ENCODE measurements at places on chromosomes 6 and 20.

DNA sequence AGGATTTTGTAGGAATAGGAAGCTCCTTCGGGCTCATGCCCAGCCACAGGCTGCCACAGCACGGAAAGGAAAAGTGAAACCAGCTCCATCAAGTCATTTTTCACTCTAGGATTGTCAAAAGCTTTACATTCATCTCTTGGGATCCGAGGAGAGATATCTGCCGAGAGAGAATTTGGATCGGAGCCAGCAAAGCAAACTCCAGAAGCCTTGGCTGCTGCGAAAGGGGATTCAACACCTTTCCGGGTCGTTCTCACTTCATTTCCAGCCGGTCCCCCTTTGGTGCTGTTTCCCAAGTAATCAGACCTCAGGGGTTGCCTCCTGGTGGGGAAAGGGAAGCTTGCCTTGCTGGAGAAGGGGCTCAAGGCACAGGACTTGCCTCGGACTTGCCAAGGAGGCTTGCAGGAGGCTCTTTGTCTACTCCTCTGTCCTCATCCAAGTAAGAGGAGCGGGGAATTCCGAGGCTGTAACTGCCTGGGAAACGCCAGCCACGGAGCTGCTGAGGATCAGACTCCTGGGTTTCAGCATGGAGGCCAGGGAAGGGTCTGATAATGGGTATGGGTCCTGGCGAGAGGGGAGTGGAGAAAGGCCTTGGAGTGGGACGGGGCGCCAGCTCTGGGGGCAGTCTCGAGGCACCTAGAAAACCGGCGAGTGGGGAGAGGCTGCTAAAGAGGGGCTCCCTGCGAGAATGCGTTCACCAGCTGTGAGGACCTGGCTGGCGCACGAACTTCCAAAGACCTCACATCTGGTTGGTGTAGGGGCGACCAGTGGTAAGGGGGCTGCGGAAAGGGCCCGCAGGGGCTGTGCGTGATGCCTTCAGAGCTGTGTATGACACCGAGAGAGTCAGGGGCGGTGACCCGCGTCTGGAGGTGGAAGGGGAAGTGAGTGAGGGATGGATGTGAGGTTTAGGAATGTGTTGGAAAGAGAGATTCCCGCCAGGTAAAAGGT, 702 bp downstream of the ETV7 start:
- DNase-seq, result peak; percentile 35

GRCh38 chr6:31837369-31838113, 10.0 kb downstream of the HSPA1B start:
- DNase-seq, result no peak

GRCh38 chr6:116847227-116847626, 18.3 kb upstream of the GPRC6A start:
- DNase-seq, result peak; percentile 19

DNA sequence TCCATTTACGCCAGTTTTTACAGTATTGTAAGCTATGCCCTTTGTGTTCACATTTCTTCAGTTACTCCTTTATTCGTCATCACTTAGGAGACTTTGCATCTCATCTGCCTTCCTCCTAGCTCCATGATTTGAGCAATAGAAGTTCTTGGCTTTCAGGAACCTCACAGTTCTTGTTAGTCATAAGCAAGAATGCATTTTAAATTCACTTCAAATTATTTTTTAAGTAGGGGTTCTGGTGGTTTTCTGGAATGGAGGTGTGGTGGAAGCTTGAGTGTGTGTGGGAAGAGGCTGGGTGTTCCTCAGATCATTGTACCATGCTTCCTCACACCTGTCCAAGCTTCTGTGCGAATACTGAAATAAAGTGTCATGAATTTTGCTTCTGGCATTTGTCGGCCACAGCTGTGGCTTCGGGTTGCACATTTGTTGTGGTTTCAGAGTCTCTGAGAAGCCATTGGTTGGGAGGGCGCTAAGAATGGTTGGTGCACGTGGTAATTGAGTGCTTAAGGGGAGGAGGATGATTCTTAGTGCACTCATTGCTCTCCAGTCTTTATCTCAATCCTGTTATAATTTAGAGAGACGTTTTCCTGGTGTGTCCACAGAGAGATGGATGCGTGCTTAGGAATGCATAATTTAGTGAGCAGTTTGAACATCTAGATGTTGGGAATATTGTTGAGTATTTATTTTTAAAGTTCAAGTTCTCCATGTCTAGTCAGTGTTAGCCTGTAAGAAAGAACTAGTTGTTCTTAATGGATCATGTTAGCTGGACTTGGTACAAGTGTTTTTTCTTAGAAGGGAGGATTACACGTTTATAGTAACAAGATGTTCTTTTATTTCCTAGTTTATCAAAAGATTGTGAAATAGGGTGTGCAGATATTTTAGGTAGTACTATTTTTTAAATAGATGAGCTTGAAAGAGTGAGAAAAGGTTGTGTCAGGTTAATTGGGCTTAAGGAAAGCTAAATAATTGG, 31.9 kb downstream of the FOXO3 start:
- peak; percentile 80 for DNase-seq

GRCh38 chr20:44856856-44857448, 28.6 kb upstream of the YWHAB start:
- no peak for DNase-seq

DNA sequence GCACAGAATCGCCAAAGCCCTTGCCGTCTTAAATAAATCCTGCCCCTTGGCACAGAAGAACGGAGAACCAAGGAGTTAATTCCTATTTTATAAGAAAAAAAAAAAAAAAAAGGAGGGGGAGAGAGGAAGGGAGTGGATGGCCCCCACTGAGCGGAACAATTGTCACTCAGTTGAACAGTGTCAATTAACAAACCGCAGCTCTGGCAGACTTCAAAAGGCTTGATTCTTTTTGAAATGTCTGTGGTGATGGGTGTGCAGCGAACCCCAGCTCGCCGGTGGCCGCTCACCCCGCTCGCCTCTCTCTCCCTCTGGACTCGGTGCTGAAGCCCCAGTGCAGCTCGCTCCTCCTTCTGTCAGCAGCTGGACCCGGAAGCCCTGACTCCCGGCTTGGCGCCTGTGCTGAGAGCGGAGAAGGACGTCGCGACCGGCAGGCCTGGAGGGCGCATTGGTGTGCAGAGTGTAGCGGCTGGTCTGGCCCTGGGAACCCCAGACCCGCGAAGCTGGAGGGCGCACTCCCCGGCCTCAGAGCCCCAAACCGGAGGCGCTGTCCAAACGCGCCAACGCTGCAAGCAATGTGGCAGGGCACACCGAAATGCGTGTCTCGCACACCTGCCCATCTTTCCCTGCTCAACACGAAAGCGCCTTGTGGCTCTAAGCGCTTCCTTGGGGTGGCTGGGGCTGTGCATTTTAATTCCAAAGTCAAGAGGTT, 3.4 kb downstream of the LINC00237 start:
- no peak for DNase-seq

DNA sequence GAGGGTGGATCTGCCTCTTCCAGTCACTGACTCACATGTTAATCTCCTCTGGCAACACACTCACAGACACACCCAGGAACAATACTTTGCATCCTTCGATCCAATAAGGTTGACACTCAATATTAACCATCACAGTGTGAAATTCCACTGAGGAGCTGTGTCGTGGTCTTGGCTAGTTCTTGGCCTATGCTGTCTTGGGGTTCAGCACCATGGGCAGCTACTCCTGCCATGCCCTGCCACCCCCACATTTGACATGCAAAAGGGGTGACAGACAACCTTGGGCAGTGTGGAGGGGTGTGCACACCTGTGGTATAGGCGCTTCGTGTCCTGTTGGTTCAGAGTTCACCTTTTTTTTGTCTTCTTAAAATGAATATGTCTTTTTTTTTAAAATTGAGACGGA, 25.8 kb downstream of the ANKRD6 start:
- DNase-seq, result no peak

DNA sequence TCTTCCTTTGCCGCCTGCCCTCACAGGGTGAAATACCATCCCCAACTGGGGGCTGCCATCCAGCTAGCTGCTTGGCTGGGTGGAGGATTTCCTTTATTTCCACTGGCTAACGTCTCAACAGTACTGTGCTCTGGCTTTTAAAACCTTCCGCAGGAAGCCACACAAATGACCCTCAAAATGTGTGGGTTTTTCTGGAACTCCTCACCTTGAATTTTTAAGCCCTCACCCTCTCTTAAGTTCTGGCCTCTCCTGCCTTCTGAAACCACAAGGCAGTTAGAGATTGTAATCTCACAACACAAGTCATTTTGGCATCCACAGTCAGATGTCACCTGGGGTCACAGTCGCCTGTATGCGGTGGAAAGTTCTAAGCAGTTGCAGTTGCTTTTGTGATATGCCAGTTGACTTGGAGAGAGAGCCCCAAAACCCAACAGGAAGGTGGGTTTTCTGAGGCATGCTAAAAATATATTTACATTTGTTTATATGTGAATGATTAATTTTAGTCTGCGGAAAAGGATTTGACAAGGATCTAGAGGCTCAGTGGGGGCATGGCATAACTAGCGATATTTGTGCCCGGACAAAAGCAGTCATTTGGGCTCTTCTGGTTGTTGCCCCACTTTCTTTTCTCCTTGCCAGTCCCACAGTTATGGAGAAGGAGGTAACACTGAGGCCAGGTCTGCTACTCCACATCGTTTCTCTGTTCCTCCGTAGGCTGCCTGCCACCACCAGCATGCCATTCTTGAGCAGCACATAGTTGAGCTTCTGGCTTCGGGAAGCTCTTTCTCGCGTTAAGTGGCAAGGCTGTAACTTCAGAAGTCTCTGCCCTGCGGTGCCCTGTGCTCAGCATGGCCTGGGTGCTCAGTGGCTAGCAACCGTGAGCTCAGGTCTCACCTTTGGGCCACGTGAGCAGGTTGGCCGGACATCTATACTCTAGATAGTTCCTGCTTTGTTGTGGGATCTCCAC, 335.3 kb downstream of the CD83 start:
- DNase-seq, result no peak

GRCh38 chr6:70280400-70280853, 22.5 kb downstream of the COL9A1 start:
- DNase-seq, result no peak

DNA sequence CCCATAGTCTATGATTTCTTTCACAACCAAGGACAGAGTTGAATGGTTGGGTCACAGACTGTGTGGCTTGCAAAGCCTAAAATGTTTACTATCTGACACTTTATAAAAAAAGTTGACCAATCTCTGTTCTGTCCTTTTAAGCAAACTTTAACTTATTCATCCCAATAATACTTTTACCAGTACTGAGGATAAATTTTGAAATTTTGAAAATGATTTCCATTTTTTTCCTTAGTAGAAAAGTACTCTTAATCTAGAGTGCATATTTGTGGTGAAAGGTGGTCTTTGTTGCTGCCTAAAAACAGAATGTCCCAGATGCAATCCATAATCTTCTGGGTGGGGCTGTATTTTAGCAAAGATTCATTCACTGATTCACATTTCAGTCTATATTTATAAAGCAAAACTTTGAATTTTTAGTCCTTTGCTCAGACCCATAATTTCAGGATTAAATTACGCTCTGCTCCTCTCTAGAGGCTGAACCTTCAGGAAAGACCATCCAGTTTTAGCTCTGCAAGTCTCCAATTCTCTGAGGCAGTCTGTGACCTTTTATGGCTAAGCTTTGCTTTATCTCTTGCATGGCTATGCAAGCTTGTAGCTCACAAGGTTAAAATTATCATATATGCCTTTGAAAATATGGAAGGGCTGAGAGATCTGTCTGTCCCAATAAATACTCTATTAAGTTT, 573.5 kb downstream of the COL12A1 start:
- no peak for DNase-seq

GRCh38 chr6:131754715-131755567, 44.1 kb upstream of the CTAGE9 start:
- peak; percentile 44 for DNase-seq

GRCh38 chr20:50610212-50610718, 81.1 kb downstream of the RIPOR3 start:
- DNase-seq, result no peak

- DNase-seq, result no peak
These were observed 68.6 kb downstream of the BMP6 start for GRCh38 chr6:7794509-7794908.

DNA sequence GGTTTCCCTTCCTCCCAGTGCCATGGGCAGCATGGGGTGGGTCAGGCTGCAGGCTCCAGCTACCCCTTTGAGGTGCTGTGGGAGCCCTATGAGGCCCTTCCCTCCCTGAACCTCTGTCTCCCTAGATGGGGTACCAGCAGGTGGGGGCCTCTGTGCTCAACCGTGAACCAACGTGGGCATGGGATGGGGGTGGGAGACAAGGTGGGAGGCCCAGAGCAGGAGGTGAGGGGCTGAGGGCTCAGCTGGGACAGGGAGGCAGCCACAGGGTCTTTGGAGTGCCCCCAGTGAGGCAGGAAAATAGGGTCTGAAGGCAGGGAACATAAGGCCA, 33.3 kb downstream of the SUN5 start:
- DNase-seq, result no peak

- DNase-seq, result no peak
These were observed 27.8 kb downstream of the GPX5 start for GRCh38 chr6:28553384-28553985.

- DNase-seq, result no peak
These were observed 16.1 kb downstream of the MTCL3 start for GRCh38 chr6:127503022-127503421.
